NCI-H2029 (cell line): ENCODE measurements at places on chromosomes 1 and 21.
A peak's percentile ranks its signal among the peaks of the same experiment; 100 is the strongest.

- DNase-seq, result no peak
These were observed 1.2 kb downstream of the BTF3L4 start for GRCh38 chr1:52057255-52057654.

- no peak for DNase-seq
These were observed 292.9 kb downstream of the PLA2G4A start for GRCh38 chr1:187121661-187122060.

- no peak for DNase-seq
These were observed 28.6 kb downstream of the EBNA1BP2 start for GRCh38 chr1:43143441-43143888.

DNA sequence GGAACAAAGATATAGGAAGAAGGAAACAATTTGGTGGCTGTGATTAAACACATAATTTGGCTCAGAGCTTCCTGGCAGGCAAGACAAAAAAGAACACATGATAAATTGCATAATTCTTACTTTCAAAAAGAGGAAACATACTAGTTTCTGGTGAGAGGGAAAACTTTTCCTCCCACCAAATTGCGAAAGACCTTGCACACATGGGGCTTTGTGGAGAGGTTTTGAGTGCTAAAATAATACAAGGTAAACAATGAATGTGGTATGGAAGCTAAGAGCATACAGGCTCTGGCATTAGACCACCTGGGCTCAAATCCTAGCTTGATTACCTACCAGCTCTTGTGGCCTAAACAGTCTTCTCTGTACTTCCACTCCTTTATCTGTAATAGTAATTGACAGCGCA lies 140.2 kb upstream of the HOOK1 start:
- peak; percentile 73 for DNase-seq

GRCh38 chr21:46459356-46460112 lies 843 bp downstream of the DIP2A start:
- DNase-seq, result no peak

GRCh38 chr1:169529068-169529642 lies 43.4 kb upstream of the SLC19A2 start:
- peak; percentile 63 for DNase-seq

- DNase-seq, result no peak
These were observed 28.4 kb downstream of the EXTL2 start for GRCh38 chr1:100866041-100866900.

DNA sequence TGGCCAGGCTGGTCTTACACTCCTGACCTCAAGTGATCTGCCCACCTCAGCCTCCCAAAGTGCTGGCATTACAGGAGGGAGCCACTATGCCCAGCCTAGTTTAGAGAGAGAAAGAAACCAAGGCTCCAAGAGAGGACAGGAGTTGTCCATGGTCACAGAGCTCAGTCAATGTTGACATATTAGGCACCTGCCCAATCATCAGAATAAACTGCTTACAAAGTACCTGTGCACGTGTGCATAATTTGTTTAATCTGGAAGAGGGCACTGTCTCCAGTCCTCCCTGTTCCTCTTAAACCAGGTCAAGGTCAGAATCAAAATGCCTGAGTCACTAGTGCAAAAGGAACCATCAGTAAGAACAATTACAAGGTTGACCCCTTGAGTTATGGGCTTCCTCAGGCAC lies 20.3 kb upstream of the MPZL1 start:
- no peak for DNase-seq

DNA sequence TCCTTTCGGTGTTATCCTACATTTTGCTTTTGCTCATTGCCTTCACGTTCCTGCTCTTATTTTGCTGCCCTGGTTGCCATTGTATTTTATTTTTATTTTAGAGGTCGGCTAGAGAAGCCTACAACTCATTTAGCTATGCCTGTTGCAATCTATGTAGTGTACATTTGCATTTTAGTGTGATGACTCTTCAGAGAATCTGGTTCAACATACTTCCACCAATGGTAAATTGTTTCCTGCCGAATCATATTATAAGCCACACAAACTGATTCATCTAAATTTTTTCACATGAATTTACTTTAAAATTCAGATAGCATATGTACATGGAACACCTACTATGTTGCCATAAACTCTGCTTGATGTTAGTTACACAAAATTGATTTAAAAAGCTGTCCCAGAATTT lies 1596.9 kb downstream of the PLA2G4A start:
- no peak for DNase-seq

GRCh38 chr21:17488620-17489019 lies 24.2 kb upstream of the CXADR start:
- DNase-seq, result peak; percentile 19

DNA sequence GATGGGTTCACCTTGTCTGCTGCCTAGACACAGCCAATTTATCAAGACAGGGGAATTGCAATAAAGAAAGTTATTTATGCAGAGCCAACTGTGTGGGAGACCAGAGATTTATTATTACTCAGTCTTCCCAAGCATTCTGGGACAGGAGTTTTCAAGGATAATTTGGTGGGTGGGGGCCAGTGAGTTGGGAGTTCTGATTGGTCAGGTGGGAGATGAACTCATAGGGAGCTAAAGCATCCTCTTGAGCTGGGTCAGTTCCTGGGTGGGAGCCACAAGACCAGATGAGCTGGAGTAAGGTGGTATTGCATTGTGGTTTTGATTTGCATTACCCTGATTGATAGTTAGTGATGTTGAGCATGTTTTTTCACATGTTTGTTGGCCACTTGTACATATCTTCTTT lies 86.1 kb downstream of the PRKAB2 start:
- DNase-seq, result no peak

GRCh38 chr1:163069142-163069541 lies at the start of gene RGS4:
TSS of gene RGS4 (plus strand) at chr1:163069361. CDS start at chr1:163069485, 124 bp downstream.
- DNase-seq, result no peak

GRCh38 chr1:248788327-248788726 lies 32.8 kb upstream of the LYPD8 start:
- no peak for DNase-seq

GRCh38 chr1:196535727-196536126 lies 72.5 kb downstream of the KCNT2 start:
- no peak for DNase-seq

- no peak for DNase-seq
These were observed 12.6 kb upstream of the TNFRSF14 start for GRCh38 chr1:2543543-2544092.

DNA sequence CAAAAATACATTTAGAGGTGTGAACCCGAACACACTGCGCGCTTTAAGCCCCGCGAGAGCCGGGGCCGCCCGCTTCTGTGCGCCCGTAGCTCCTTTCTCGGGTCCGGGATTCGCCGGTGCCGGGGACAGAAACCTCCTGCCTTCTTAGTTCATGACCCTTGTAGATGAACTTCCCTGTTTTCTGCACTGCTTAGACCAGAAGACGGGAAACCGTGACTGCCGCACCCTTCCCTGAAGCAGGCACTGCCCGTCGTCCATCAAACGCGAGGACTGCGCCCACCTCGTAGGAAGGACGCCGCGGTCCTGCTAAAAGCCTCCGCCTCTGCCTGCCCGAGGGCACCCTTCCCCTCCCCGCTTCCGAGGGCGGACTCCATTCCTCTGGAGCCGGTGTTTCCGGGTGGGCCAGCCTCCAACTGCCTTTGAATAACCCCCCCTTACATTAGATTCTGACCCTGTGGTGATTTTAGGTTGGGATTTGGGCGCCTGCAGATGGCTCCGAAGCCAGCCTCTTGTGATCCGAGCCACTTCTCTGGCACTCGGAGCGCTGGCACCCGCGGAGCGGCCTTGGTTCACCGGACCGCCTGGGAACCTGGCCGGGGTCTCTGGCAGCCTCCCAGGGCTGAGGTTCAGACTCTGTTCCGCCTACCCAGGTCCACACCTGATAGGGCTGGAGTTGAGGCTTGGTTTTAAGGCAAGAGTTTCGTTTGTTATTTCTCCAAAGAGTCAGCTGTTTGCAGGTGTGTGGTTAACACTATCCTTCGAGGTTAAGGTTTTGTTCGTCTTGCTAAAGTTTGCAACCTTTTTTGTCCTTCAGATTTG lies 1.2 kb upstream of the PTTG1IP start:
- DNase-seq, result peak; percentile 13

GRCh38 chr1:239731082-239731748 lies 344.8 kb downstream of the CHRM3 start:
- no peak for DNase-seq

GRCh38 chr1:47852006-47852718 lies 145.0 kb downstream of the TRABD2B start:
- DNase-seq, result no peak

DNA sequence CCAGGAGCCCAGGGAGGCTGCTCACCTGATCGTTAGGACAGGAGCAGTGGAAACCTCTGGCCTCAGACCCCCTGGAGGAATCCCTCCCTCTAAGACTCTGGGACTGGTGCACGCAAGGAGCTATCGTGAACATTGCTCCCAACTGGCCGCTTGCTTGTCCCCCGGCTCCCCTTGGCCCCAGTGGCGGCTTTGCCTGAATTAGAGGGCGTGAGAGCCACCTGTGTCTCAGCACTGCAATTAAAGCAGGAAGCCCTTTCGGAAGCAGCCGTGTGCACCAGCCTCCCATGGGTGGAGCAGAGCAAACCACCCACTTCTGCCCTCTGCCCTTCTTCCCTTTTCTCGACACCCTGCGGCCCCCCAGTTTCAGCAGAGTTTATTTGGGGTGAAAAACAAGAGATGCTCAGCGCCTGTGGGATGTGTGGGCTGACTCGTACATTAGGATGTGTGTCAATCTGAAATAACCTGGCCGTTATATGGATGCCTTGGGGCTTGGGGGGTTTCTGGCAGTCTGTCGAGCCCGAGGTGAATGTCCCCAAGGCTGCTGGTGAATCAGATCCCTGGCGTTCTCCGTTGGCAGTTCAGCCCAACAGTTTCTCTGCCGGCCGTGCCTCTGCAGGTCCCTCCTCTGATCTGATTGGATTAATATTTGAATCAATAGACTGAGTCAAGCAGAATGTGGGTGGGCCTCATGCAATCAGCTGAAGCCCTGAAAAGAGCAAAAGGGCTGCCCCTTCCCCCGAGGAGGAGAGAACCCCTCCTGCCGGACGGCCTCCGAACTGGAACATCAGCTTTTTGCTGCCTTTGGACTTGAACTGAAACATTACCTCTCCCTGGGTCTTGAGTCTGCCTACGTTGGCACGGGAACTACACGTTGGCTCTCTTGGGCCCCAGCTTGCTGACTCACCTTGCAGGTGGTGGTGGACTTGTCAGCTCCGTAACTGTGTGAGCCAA lies 7.3 kb upstream of the UMODL1 start:
- no peak for DNase-seq

- no peak for DNase-seq
These were observed 198.8 kb downstream of the AMY1C start for GRCh38 chr1:103948526-103948925.

DNA sequence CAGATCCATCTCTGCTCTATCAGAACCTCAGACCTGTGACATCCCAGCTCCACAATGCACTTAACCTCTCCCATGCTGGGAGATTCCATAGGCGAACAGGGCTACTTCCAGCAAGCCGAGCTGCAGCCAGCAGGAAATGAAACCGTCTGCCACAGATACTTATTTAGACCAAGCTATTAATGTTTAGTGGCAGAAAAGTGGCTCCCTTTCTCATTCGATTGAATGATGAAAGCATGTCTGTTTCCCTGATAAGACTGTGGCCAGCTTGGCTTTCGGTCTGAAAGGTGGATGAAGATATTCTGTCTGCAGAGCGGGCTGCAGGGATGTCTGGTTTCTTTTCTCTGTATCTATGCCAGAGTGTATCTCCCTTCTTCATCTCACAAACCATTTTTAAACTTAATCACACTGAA lies 146.4 kb downstream of the GREM2 start:
- no peak for DNase-seq

- peak; percentile 43 for DNase-seq
These were observed 5.4 kb downstream of the CYP4B1 start for GRCh38 chr1:46804027-46804889.

DNA sequence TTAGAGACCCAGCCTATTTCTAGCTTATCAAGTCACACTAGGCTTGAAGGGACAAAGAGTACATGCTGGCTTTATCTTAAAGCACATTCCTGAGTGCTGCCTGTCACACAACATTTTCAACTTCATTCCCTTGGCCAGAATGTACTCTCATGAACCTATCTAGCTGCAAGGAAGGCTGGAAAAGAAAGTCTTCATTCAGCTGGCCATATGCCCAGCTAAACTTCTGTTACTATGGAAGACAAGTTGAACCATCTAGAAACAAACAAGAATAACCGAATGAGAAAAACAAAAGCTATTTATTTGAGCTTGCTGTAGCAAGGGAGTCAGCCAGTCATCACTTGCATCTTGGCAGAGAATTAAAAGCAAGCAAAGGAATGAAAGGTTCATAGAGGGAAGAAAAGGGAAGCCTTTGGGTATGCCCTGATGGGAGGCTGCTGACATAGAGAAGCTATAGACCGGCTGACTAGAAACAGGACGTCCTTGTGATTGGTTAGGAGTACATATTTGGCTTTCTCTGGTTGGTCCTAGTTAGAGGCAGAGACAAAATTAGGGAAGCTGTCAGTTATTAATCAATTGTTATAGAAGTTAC lies 108.4 kb downstream of the NEK7 start:
- no peak for DNase-seq

DNA sequence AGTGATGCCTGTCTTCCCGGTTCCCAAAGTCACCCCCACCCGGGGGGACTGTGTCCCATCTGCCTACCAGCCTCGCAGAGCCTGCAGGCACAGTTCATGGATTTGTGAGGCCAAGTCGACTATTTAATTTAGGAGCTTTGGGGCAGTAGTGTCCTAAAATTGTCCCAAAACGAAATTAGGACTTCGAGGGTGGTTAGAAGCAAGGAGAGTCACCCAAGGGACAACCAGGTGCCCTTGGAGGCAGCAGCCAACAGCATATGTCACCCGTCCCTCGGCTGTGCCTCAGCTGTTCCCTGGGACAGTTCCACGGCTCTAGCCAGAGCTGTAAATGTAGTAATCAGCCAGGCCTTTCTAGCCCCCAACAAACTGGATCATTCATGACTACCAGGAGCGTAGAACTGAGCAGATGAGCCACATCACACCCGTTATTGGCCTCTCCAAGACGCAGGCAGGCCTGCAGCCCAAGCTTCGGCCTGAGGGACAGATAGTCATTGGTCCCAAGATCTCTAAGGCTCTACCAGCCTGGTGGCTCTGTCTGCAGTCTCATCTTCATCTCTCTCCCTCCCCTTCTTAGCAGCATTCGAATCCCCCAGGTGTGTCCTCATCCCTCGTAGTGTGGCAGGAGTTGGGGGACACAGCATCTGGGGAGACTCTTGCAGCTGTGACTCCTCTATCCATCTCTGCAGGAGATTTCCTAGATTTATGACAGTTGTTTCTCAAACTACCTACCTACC lies 2.9 kb downstream of the PAX7 start:
- no peak for DNase-seq

DNA sequence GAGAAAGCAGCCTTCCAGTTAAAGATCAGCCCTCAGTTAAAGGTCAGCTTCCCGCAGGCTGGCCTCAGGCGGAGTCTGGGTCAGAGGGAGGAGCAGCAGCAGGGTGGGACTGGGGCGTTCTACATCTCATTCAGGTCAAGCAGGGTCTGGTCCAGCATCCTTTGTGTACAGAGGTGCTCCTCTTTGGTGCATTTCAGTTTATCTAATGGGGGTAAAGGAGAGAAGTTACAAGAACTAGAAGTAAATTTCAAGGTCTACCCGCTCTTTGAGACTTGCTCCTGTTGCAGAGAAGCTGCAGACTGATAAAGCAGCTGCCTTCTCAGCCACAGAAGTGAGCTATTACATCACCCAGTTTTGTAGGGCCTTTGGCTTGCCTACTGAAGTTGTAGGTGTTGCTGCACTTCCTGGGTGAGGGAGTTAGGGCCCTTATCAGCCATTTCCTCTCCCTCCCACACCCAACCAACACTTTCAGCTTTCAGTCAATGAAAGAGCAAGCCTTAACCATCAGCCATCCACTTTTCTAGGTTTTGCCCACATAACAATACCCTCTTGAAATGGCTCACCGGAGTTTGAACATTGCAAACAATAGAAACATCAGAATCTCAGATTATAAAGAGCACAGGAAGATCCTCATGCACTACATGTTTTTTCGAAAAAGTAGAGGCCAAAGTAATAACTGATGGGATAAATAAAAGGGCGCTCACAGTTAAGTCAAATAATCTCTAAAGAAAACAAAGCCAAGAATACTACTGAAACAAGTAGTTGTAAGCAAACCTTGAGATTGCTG lies 2.8 kb upstream of the NUP210L start:
- peak; percentile 22 for DNase-seq
